MCF 10A (cell line): ENCODE measurements at places on chromosomes 1 and 21.

- peak; percentile 17 for DNase-seq
Observed at GRCh38 chr1:2468041-2468472, 8.0 kb upstream of the PLCH2 start.

DNA sequence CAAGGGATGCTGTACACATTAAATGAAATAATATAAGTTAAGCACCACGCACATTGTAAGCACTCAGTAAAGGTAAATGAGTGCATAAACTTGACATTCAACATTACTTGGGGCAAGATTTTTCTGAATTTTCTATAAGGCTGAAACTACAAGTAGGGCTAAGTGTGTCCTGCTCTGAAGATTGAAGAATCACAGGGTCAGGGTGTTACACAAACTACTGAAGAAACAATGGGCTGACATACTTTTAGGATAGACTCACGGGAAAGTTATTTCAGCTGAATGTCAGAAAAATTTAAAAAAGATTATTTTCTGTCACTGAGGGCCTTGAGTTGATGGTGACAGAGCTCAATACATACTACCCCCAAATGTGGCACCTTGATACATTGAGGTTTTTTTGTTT, 644.2 kb upstream of the PLXNA2 start:
- DNase-seq: no peak

DNA sequence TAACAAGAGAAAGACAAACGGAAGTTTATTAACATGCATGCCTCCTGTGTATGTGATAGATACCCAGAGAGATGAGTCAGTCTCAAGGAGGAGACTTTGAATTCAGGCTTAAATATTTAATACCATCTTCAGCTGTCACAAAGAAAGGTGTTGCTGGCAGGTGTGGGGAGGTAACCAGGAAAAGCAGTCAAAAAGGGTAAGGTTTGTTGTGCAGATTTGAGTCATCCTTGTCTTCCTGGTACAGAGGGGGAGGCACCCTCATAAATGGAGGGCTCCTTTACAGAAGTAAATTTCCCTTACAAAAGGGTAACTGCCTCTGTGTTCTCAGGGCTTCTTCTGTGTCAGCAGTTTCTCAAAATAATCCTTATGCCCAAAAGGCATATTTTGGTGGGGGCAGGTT, 75.2 kb upstream of the B3GALT5 start:
- no peak for DNase-seq

GRCh38 chr1:151001602-151002001, 5.1 kb downstream of the MINDY1 start:
- no peak for DNase-seq

- DNase-seq: no peak
Observed at GRCh38 chr1:33442141-33442540, 11.2 kb upstream of the PHC2 start.

GRCh38 chr1:69776555-69776954, 208.8 kb downstream of the LRRC7 start:
- DNase-seq: no peak

- DNase-seq: no peak
Observed at GRCh38 chr1:119139403-119139802, 1.1 kb downstream of the WARS2 start.

DNA sequence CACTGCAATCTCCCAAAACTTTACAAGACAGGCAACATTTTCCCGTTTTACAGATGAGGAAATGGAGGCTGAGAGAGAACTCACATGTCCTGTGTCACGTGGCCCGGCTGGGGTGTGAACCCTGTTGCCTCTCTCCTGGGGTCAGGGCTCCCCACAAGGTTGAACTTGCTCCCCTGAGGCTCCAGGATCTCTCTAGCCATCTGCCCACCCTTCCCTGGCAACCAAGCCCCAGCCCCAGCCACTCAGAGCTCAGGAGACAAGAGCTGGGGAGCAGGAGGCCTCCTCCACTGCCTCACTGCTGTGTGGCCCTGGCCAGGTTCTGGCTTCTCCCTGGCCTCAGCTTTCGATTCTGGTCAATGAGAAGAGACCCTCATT, 11.8 kb downstream of the LAPTM5 start:
- DNase-seq: no peak

DNA sequence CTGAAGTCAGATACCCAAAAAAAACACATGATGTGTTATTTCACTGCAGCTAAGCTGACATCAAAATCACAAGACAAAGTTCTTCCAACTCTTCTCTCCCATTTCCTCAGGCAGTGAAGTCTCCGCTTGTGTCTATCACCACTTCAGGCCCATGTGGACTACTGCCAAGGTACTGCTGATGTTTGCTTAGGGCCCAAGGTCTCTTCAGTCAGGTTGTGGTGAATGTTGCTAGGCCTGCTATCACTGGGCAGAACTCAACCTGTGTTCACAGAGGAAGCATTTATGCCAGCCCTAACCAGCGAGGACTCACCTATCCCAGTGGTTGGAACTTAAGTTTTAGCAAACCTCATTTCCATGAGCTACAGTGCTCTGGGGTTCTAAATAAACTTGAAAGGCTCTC, 156.5 kb upstream of the BRINP3 start:
- no peak for DNase-seq

- DNase-seq: no peak
Observed at GRCh38 chr1:4253935-4254334, 353.9 kb upstream of the C1orf174 start.

- no peak for DNase-seq
Observed at GRCh38 chr1:230079199-230080024, 12.4 kb downstream of the GALNT2 start.

GRCh38 chr1:8463144-8463927, 145.4 kb downstream of the SLC45A1 start:
- DNase-seq: no peak

- DNase-seq: peak; percentile 95
Observed at GRCh38 chr1:238606896-238607295, 716.2 kb upstream of the ZP4 start.

DNA sequence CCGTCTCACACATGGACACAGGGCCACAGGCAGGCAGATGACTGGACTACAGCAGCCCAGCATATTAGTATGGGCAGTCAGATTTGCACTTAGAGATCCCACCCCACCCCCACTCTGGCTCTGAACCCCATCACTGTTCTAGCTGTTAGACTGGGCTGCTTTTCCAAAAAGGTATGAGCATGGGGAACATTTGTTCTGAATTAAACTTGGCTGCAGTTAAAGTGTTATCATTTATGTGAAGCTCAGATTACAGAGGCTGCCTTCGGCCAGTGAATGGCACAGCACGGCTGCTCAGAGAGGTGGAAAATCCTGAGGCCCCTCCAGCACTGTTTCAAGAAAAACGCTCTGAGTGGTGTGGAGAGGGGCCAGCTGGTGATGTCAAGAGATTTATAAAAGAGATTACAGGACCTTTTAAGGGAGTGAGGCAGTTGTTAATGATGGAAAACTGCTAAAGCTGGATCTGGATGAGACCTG, 6.9 kb upstream of the NOS1AP start:
- DNase-seq: no peak

GRCh38 chr1:53381790-53382401, 54.0 kb upstream of the LRP8 start:
- peak; percentile 64 for DNase-seq

DNA sequence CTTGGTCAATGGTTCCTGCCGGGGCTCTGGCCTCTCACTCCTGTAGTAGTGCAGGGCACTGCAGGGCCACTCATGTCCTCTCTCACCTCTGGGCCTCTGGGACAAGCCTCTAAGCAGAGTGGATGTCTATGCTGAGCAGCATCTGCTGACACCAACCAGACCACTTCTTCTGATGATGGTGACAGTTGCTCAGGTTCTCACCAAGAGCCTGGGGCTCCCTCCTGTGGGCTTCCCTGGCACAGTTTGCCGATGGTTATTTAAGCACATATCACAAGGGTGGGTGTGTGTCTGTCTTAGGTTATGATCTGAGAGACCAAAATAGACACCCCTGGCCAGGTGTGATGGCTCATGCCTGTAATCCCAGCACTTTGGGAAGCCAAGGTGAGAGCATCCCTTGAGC, 17.4 kb upstream of the GPR137B start:
- no peak for DNase-seq

- no peak for DNase-seq
Observed at GRCh38 chr1:54795356-54795665, 5.8 kb downstream of the TTC22 start.

DNA sequence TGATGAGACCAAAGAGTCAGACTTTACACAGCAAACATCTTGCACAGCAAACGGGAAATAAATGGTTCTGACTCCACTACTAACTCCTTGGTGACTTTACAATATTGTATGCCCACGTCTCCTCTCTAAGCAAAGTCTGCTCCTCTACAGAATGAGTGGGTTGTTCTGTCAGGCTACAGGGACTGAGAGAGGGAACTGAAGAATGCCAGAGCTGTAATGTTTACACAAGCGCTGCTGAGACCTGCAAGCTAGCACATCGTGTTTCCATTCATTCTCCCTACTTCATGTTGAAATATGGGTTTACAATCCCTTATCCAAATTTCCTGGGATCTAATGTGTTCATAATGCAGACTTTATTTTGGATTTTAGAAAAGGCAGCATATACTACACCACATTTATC, 15.9 kb downstream of the DAB1 start:
- no peak for DNase-seq

GRCh38 chr1:117572546-117572945, 33.3 kb upstream of the TENT5C start:
- no peak for DNase-seq

GRCh38 chr1:200445213-200445612, 35.4 kb upstream of the ZNF281 start:
- peak; percentile 67 for DNase-seq
